GM19239 (cell line): ENCODE measurements at places on chromosomes 3 and 15.

DNA sequence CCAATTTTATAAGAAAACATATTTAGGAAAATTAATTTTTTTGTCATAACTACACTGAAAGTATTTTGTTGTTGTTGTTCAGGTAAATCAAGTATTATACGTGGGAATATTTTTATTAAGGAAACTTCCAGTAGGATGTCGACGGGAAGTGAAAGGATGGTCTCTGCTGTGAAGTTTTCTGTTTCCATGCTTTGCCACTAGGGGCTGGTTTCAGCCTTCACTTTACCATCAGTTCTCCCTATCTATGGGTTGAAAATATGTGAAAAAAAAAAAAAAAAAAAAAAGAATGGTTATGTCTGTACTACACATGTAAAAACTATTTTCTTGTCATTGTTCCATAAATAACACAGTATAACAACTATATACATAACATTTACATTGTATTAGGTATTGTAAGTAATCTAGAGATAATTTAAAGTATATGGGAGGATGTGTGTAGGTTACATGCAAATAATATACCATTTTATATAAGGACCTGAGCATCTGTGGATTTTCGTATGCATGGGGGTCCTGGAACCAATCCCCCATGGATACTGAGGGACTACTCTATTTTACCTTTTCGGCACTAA lies 136.7 kb downstream of the SMAD6 start:
- DNase-seq: no peak

GRCh38 chr15:59993950-59994401 lies 10.1 kb upstream of the FOXB1 start:
- no peak for DNase-seq

DNA sequence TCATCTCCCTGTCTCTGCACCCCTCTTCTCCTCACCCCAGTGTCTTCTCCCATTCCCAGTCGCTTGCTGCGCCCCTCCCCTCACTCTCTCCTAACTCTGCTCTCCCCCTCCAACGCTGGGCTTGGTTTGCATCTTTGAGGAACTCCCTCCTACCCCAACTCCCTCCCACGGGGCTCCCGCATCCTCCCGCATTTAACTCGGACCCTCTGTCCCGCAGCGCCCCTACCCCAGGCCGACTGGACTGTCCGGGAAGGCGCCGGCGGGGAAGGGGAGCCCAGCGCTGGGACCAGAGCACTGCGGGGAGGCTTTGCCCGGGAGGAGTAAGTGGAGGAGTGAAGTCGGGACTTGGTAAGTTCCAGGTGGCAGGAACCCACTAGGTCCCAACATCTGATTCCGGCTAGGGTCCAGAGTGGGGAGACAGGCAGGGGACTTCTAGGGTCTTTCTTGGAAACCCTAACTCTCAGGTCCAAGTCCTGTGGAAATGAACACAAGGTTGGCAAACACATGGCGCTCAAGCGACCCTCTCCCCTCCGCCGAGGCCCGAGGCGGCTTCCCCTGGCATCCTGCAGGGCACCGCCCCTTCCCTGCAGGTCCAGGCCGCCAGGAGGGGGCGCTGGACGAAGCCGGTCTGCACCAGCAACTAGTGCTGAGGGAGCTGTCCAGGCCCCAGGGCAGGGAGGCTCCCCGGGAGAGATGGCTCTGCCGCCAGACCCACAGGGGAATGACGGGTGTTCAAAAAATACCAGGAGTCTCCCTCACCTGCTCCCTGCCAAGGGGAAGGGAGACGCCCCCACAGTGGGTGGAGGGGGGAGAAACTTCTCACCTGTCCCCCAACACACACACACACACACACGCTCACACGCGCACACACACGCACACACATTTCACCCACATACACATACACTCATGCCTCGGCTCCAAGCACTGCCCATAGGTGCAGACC lies 53.2 kb downstream of the LHFPL4 start:
- peak; percentile 62 for DNase-seq

GRCh38 chr15:76991048-76991447 lies 3.9 kb upstream of the PSTPIP1 start:
- DNase-seq: no peak

GRCh38 chr15:57992761-57993355 lies 72.7 kb downstream of the ALDH1A2 start:
- no peak for DNase-seq

GRCh38 chr3:170961616-170962400 lies 53.4 kb upstream of the EIF5A2 start:
- DNase-seq: no peak

- DNase-seq: no peak
Observed at GRCh38 chr3:107227091-107227490, 150.1 kb upstream of the CCDC54 start.
